ENCODE measurements at places on chromosomes 4 and X.

DNA sequence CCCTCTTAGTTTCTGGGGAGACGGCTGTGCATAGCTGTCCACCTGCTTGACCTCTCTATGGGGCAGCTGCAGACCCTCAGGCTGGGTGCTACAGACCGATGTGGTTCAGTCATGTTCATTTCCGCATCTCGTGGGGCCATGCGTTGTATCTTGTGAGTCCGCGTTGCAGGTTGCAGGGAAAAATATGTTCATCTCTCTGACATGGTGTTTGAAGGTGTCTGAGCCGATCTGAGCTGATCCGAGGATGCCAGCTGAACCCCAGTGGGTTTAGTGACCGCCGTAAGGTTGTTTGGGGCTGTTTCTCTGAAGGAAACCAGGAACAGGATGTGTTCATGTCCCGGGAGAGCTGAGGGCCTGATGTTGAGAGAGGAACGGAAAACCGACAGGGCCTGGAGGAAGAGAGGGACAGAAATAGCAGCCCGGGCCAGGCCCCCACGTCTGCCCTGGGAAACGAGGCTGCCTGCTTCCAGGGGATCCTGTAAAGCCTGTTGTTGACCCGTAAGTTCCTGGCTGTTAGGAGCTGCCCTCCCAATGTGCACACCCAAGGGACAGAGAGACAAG, 9.8 kb upstream of the P2RY8 start:
- no peak for DNase-seq

DNA sequence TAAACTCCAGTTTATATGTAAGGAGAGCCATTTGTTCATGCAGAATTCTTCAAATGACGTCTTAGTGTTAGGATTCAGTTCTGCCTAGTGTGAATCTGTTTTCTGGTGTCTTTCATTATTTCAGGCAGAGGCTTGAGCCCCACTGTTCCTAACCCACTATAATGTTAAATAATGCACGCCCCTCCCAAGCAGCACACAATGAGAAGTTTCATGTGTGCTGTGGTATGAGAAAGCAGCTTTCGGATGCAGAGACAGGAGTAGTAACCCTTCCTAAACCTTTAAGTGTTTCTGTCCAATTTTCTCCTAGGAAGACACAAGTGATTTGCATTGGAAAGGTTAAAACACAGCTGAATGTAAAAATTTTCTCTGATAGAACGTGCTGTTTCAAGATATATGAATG, 54.5 kb downstream of the TRIM2 start:
- DNase-seq = no peak

DNA sequence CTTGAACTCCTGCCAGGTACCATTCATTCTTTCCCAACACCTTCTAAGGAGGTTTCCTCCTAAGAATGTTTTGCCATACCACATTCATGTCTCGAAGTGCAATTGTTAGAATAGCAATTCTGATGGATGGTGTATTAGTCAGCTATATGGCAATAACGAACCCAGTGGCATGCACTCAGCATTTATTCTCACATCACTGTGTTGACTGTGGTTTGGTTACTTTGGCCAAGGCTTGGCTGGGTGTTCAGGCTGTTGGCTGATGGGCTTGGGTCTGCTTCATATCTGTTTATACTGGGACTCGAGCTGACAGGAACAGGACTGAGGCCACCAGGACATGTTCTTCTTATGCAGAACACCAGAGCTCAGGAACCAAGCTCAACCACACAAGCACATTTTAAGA, 31.7 kb downstream of the PSAPL1 start:
- DNase-seq = no peak

GRCh38 chr4:89294573-89295269, 12.9 kb downstream of the GPRIN3 start:
- no peak for DNase-seq

DNA sequence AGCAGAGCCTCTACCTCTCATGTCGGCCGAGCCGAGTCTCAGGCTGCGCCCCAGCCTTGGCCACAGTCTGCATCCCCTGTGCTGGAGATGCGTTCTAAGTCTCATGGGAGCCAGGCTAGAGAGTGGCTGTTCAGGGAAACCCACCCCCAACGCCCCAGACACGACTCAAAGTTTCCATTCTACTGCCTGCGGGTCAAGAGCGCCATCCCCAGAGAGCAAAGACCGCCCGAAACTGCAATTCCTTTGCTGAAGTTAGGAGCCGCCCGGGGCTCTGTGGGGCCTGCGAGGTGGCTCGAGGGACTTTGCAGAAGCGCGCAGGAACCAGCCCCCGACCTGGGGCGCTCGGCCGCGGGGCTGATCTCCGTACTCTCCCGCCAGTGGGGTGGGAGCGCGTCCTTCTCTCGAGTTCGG, 10.0 kb upstream of the ELF4 start:
- no peak for DNase-seq
